ENCODE measurements at places on chromosomes 4 and X.

DNA sequence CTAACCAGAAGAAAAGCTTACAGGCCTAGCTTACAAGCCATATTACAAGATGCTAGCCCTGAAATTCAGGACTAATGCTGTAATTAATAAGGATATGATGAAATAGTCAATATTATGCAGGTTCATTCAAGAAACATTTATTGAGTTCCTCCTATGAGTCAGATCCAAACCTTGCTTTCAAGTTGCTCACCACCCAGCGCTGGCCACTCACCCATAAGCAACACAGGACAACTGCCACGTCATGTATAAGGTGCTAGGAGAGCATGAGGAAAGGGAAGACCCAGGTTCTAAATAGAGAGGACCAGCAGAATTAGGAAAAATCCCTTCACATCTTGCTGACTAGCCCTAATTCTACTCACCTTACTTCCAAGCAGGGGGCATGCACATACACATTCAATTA lies 23.3 kb downstream of the MAML3 start:
- no peak for DNase-seq

GRCh38 chrX:16903274-16904022 lies 33.3 kb upstream of the RBBP7 start:
- no peak for DNase-seq

DNA sequence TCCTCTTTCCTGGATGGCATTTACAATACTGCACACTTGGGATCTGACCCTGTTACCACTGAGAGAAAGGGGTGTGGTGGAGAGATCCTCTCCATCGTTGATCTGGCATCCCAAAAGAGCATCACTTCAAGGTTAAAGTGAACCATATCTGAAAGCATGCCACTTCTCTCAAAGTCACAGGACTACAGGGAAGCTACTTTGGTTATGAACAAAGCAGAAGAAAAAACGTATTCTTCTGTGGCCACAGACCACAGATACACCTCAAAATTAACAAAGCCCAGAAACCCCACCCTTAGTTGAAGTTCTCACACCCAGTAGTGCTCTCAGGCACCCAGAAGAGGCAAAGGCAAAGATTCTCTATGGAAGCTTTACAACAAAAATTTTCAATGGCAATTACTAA lies 108.3 kb downstream of the JADE1 start:
- no peak for DNase-seq

DNA sequence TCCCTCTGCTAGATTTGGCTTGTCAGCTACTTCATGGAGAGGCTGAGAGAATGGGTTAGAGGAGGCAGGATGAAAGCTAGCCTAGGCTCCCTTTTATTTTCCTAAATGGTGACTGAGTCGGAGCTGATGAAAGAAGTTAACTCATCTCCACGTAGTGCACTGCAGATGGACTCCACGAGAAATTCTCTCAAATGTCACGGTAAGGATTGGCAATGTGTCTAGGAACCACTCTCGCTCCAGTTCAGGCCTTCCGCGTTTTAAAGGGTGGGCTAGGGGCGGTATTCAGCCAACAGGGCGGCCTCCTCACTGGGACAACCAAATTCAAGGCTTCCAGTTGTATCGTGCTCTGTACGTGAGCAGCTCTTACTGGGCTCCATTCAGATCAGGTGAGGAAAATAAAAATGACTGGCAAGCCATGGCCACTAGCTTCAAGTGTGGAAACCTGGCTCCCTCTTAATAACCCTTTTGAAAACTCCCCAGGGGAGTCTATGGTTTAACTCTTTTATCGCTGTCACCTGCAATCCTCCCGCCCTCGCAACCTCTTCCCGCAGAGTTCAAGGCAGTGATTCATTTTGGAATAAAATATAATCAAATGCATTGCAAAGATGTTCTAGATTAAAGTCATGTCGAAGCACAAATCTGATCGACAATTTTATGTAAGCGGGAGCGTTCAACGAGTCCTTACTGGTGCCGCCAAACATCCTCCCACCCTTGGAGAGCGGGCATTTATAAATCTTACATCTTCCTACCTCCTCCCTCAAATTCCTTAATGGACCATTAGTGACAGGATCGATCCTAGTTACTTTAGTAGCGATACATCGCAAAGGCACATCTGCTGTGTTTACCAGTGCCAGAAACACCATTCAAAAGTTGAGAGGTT lies 1.2 kb downstream of the SPOCK3 start:
- DNase-seq: peak; percentile 16

GRCh38 chr4:43264730-43265129 lies 372.2 kb downstream of the GRXCR1 start:
- DNase-seq: no peak

DNA sequence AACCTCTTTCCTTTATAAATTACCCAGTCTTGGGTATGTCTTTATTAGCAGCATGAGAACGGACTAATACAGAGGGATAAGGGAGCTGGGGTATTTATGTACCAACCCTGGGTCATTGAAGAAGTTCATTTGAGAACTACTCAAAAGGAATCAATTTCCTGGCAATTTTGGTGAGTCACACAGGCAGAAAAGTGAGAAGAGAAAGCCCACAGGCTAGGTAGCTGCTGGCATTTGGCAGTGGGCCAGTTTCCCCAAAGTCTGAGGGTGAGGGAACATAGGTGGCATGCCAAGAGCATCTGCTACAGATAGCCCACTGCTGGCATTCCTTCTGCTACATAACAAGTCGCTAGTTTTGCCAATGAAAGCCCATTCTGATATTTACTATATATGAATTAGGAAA lies 411.2 kb downstream of the MID1IP1 start:
- no peak for DNase-seq

DNA sequence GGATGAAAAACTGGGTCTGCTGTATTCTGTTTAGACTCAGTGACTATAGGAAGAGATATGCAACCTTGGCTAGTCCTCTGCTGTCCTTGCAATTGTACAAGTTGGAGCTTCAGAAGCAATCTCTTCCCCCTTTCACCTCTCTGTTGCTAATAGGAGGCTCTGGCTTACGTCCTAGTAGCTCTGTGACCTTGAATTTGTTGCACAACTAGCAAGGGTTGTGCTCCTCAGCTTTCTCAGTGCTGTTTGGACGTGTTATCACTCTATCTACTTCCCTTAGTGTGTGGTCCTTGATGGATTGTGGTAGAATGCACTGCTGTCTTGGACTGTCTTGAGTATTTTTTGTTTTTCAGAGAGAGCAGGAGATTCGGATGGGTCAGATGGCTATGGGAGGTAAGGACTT lies 3.4 kb upstream of the ITGB1BP2 start:
- DNase-seq: no peak

- no peak for DNase-seq
These were observed 617.4 kb downstream of the CENPC start for GRCh38 chr4:66927937-66928336.
